ENCODE measurements at places on chromosomes 13 and 19.

- no peak for DNase-seq
Observed at GRCh38 chr19:49344505-49345423, 9.6 kb downstream of the CD37 start.

- peak; percentile 41 for DNase-seq
Observed at GRCh38 chr19:13881251-13881691, 4.3 kb downstream of the NANOS3 start.

GRCh38 chr13:51229731-51230130, 7.5 kb downstream of the FAM124A start:
- DNase-seq: no peak

GRCh38 chr19:46639358-46640182, 3.6 kb upstream of the GNG8 start:
- peak; percentile 36 for DNase-seq

- DNase-seq: no peak
Observed at GRCh38 chr13:112575675-112576074, 12.3 kb downstream of the TUBGCP3 start.

- DNase-seq: no peak
Observed at GRCh38 chr13:42068886-42069285, 20.4 kb downstream of the DGKH start.

DNA sequence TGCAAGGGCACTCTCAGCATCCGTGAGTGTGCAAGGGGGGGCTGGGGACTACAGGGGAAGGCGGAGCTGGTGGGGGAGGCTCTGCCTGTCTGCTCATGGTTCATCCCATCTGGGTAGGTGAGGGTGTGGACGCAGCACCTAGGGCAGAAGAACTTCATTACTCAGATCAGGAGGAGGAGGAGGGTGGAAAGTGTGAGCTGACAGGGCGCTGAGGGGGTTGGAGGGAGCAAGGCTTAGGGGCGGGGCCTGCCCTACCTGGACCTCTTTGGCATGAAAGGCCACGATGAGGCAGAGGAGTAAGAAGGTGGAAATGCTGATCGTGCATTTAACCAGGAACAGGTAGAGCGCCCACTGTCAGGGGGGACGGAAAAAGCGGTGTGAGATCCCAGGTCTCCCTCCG, 4.5 kb downstream of the KCNN4 start:
- peak; percentile 23 for DNase-seq

- DNase-seq: no peak
Observed at GRCh38 chr13:50290186-50290585, 274.9 kb downstream of the KCNRG start.

DNA sequence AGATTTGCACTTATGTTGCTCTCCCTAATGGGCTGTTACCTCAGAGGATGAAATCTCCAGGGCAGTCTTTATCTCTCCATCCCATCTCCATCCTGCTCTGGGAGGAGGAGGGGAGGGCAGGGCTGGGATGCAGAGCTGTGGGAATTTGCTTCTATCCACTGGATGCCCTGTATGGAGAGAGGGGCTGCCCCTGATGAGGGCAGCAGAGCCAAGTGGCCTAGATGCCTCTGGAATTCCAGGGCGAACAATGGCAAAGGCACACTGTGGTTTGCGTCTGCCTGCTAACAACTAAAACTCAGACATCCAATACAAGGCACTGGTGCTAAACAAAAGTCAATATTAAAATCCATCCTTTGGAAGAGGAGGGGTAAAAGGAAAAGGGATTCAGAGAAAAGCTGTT, 165.1 kb downstream of the COG6 start:
- DNase-seq: no peak

- DNase-seq: no peak
Observed at GRCh38 chr19:3099347-3100145, 5.4 kb downstream of the GNA11 start.

GRCh38 chr19:3631053-3631861, 4.7 kb upstream of the CACTIN start:
- DNase-seq: no peak

GRCh38 chr13:102197193-102197592, 204.7 kb downstream of the FGF14 start:
- DNase-seq: no peak

DNA sequence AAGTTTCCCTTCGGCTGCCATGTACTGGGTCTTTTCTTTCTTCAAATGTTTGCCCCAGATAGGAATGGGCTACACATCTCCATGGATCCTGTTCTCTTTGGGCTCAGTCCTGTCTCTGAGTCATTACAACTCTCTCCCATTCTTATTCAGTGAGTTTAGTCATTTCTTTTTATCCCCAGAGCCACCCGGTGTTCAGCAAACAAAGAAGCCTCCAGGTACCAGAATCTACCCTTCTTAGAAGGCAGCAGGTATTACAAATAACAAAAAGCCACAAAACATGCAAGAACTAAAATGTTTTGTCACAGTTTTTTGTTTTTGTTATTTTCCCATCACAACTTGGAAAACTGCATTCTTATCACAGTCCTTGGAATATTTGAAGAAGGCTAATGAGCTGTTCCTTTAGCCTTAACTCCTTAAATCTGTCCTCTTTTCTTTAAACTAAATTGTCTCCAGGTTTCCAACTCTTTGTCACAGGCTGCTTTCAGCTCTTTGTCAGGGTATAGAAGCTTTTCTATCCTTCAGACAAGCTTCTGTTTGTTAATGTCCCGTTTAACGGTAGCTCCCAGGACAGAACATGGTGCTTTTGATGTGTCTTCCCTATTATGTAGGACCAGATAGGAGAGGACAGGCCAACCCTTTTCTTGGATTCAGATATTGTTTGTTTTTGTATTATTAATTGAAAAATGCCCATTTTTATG, 215.5 kb upstream of the HTR2A start:
- DNase-seq: no peak

- no peak for DNase-seq
Observed at GRCh38 chr13:109113427-109113826, 484.0 kb downstream of the MYO16 start.

DNA sequence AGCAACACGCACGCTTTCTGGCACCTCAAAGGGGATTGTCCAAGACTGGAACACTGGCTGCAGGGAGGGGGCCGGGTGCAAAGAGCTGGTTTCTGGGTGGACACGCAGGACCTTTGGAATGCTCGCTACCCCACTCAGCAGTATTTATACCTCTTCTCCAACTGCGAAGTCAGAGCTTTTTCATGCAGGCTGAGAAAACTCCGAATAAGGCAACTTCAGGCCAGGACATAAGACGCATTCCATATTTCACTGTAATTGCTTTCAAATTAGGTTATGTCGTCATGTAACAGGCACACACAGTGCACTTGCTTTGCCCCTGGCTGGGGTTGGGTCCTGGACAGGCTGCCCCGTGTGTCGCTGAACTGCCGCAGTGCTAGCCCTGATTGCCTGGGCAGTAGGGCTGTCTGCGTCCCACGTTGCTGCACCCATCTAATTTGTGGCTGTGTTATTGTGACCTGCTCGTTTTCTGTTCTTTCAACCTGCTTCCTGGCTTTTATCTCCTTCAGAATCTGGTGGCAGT, 44.5 kb downstream of the ACTN4 start:
- DNase-seq: no peak

GRCh38 chr13:97100821-97101220, 106.5 kb upstream of the OXGR1 start:
- no peak for DNase-seq

DNA sequence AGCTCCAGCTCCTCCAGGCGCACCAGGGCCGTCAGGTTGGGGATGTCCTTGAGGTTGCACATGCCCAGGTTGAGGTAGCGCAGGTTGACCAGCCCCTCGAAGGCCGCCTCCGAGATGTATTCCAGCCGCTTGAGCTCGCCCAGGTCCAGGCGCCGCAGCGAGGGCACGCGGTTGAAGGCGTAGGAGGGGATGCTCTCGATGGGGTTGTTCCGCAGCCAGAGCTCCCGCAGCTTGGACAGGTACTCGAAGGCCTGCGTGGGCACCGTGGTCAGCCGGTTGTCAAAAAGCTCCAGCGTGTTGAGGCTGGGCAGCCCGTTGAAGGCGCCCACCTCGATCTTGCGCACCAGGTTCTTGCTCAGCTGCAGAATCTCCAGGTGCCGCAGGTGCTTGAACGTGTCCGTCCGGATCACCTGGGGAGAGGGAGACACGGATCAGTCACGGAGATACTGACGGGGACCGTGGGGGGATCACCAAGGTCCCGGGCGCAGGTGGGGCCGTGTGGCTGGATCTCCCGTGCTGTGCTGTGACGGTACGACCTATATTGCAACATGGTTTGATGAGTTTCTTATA, 5.4 kb upstream of the ASPDH start:
- DNase-seq: no peak

DNA sequence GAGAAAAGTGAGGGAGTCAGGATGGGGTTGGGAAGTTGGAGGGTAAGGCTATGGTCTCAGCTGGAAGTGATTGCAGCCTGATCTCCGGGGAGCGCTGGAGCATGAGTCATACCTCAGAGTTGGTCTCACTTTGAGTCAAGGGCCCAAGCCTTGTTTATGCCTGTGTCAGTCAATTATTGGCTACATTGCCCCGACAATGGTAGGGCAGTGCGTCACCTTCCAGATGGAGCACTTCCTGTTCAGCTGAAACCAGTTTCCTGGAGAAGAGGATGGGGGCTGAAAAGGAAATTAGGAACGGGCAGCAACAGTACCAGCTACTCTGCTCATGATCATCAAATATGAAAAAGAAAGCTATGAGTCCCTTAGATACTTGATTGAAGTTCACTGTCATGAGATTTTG, 60.4 kb downstream of the ADGRE1 start:
- no peak for DNase-seq

DNA sequence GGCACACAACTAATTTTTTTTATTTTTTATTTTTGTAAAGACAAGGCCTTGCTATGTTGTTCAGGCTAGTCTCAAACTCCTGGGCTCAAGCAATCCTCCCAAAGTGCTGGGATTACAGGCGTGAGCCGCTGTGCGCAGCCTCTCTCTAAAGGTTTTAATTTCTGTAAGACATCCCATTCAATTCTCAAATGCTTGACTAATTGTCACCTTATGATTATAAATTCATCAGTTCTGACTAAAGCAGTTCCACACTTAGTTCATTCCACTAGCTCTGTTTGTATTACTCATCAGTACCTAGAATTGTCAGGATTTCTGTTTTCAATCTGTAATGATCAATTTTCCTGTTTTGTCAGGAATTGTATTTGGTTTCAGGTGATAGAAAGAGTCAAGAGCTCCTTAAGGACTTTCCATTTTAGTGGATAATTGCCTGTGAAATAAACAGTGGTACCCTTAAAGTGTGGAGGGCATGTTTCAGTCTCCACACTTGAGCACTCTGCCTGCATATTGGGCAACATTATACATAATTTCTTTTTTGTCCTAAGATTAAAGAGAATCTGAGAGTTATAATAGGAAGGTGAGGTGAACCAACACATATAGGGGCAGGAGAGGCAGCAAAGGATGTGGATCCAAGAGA, 27.6 kb downstream of the GPALPP1 start:
- DNase-seq: no peak

- DNase-seq: no peak
Observed at GRCh38 chr13:25561812-25562211, 190.0 kb downstream of the ATP8A2 start.

GRCh38 chr13:40910324-40911050, 108.6 kb downstream of the ELF1 start:
- no peak for DNase-seq

DNA sequence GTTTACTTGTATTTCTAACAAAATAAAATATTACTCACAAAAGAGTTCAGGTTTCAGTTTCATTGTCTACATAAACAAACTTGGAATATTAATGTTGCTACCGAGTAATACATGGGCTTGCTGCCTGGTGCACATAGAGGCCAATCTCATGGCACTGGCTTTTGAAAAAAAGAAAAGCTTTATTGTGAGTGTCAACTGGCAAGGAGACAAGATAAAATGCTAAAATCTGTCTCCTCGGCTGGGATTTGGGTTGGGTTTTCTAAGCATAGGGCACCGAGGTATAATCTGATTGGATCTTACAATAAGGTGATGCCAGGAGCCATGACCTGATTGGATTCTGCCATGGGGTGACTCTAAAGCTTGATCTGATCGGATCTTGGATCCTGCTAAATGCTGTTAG, 1519.9 kb upstream of the MIR17HG start:
- no peak for DNase-seq

- peak; percentile 85 for DNase-seq
Observed at GRCh38 chr19:16382775-16383543, 58.3 kb downstream of the KLF2 start.

GRCh38 chr13:26412263-26412662, 145.2 kb upstream of the WASF3 start:
- DNase-seq: no peak

DNA sequence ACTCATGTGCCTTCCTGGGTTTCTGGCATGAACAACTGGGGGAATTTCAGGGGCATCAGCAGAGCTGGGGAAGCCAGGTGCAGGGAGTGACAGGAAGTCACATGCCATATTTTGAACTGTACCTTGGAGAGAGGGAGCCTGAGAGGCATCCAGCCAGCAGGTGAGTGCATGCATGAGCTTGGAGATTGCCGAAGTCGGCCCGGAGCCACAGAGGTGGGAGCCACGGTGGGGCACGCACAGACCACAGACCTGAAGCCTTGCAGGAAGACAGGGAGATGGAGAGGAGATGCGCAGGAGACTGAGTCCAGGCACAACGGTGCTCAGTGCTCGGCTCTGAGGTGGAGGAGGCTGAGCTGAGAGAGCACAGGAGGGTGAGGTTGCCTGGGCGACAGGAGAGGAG, 55.1 kb downstream of the CDADC1 start:
- no peak for DNase-seq

GRCh38 chr13:87120476-87120875, 550.7 kb upstream of the SLITRK5 start:
- DNase-seq: no peak

DNA sequence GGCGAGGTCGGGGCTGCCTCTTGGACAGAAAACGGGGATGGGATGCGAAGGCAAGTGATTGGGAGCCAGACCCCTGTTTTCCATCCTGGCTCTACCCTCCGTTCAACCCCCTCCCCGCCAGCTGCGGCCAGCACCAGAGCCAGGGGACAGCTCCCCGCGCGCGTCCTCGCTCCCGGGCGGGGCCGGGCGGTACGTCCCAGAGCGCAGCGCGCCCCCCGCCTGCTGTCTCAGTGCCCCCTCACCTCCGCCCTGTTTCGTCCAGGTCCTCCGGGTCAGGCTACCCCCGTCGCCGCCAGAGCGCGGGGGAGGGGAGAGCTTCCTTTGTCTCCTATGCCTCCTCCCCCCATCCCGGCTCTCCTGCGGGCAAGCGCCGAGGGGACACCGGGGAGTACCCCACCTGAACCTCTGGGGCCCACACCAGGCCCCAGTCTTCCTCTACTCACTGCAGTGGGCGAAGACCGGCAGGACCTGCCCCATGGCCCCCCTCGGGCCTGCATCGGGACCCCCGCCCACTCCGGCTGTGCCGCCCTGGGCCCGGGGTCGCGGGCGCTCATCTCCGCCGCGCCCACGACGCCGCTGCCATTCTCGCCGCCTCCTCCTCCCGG, 396 bp downstream of the RTN2 start:
- peak; percentile 45 for DNase-seq

DNA sequence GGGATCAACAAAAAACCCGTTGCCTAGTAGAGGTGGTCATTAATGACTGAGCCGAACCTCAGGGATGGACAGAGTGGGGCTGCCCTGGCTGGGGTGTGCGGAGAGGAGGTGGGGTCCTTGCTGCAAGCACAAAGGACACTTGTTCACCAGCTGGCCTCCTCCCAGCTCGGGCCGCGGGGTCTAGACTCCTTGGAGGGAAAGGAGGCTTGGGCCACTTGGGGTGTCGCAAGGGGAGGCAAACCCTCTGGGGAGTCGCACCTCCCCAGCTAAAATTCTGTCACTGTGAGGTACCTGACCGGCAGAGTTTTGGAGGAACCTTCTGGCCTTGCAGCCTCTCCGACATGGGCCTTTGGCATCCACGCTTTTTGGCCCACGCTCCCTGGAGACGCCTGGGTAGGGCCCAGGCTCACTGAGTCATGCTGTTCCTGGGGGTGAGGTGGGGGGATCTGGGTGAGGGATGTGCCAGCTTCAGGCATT, 8.2 kb downstream of the KLHL26 start:
- no peak for DNase-seq
